ENCODE measurements at places on chromosomes 6 and 20.

- DNase-seq: no peak
Observed at GRCh38 chr20:6185268-6185667, 62.4 kb upstream of the FERMT1 start.

GRCh38 chr6:106197441-106197840 is 111.3 kb downstream of the PRDM1 start:
- DNase-seq: no peak

DNA sequence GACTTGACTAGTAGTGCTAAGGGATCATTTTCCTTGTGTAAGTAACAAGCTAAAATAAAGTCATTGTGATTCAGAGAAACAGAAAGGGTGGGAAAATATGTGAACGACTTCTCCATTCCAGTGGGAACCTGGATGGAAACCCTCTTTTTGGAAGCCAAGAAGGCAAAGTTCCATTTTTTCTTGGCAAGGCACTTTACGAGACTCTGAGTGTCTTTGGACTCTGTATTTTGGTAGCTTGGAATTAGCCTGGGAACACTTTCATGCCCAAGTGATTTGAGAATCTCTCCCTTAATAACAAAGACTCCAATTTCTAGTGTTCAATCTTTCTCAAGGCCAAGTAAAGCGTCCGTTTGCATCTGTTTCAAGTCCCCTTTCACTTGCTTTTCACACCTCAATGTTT is 100.5 kb upstream of the SASH1 start:
- no peak for DNase-seq

DNA sequence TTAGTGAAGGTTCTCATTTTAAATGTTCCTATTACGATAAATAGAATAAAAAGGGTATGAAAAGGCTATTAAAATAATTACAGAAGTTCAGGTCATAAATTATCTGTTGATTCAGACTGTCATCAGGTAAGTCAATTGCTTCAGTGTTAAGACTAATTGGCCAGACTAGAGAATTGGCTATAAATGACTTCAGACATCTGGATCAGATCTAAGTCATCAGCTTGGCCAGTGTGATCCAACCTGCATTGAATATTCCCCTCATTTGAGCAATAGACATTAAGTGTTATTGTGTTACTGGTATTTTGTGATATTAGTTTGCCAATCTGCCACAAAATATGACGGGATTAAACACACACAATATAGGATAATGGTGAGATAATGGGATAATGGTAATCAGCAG is 377.6 kb upstream of the CITED2 start:
- DNase-seq: peak; percentile 68

- DNase-seq: no peak
Observed at GRCh38 chr6:108543175-108543940, 17.4 kb upstream of the FOXO3 start.

- peak; percentile 4 for DNase-seq
Observed at GRCh38 chr20:63394069-63394919, 33.1 kb upstream of the CHRNA4 start.

GRCh38 chr20:23541776-23542175 is 26.5 kb downstream of the CST9L start:
- DNase-seq: no peak

DNA sequence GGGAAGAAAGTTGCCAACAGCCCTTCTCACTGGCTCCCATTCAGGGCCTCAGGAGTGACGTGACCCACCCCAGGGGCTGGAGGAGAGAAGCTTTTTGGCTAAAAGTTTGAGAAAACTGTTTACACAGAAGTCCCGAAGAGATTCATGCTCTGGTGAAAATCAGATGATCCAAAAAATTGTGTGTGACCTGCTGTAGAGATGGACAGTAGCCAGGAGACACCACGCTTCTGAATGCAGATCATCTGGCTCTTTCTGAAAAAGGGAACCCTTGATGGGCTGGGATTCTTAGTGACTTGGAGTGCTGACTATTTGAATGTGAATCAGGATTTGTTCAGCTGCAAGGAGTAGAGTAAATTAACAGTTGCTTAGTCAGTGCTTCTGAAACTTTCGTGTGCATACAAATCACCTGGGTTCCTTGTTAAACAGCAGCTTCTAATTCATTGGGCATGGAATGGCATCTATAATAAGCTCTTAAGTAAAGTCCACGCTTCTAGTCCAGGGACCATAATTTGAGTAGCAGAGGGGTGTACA is 265.1 kb downstream of the PREX1 start:
- DNase-seq: no peak

- DNase-seq: no peak
Observed at GRCh38 chr6:145491126-145491525, 244.2 kb downstream of the EPM2A start.

GRCh38 chr6:23394681-23395080 is 731.3 kb upstream of the NRSN1 start:
- DNase-seq: peak; percentile 11

DNA sequence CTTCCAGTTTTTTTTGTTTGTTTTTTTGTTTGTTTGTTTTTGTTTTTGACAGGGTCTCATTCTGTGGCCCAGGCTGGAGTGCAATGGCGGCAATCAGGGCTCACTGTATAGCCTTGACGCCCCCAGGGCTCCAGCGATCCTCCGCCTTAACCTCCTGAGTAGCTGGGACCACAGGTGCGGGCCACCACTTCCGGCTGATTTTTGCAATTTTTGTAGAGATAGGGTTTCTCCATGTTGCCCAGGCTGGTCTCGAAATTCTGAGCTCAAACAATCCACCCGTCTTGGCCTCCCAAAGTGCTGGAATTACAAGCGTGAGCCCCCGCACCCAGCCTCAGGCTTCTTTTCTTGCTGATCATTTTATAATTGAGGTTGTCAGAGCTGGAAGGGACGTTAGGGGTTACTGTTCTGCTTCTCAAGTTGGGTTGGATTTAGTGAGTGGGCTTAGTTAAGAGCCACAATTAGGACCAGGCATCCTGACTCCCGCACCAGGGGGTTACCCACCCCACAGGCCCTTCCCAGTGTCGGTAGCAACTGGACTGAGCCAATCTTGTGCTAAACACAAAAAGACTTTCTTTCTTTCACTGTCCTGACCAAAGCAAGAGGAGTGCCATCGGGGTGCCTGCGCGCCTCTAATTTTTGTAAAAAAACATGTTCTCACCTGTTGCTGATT is 13.1 kb upstream of the ZSCAN9 start:
- DNase-seq: no peak

- no peak for DNase-seq
Observed at GRCh38 chr6:11902527-11902926, 109.6 kb upstream of the HIVEP1 start.

DNA sequence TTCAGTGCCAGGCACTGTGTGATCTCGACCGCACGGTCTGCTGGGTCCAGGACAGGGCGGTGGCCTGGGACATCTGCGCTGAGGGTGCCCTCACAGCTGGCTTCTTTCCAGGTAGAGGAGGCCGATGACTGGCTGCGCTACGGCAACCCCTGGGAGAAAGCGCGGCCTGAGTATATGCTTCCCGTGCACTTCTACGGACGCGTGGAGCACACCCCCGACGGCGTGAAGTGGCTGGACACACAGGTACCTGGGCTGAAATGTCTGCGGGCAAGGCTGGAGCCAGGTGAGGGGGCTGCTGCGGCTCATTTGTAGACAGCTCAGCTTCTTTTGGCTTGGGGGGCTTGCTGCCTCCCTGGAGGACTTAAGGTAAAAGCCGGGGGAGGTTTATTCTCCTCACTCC is 26.6 kb downstream of the PYGB start:
- no peak for DNase-seq

- no peak for DNase-seq
Observed at GRCh38 chr6:162478192-162478671, 249.3 kb downstream of the PRKN start.
